ENCODE measurements at places on chromosomes 5 and 9.

- no peak for DNase-seq
Measured at GRCh38 chr5:133458435-133458834, 153.9 kb downstream of the FSTL4 start.

GRCh38 chr9:108991479-108991878 is 21.8 kb downstream of the CTNNAL1 start:
- DNase-seq = no peak

DNA sequence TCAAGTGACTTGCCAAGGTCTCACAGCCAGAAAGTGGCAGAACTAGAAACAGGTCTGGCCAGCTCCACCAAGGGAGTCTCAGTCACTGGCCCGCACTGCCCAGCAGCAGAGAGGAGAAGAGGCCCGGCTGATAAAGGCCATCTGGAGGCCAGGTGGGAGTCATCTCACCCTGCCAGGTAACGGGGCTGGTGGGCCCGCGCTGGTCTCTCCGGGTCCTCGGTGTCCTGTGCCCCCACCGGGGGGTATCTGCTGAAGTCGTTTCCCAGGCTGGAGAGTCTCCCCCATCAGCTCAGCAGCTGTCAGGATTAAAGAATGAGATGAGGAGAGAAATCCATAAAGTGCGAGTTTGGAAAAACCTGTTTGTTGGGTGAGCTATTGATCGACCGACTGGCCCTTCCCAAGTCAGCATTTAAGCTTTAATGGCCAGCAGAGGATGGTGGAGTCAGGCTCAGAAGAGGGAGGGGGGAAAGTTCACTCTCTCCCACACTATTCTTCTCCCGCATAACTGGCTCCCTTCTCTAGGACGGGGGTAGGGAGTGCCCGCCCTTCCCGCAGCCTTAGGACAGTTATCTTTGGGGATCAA is 30.3 kb downstream of the LMX1B start:
- no peak for DNase-seq

DNA sequence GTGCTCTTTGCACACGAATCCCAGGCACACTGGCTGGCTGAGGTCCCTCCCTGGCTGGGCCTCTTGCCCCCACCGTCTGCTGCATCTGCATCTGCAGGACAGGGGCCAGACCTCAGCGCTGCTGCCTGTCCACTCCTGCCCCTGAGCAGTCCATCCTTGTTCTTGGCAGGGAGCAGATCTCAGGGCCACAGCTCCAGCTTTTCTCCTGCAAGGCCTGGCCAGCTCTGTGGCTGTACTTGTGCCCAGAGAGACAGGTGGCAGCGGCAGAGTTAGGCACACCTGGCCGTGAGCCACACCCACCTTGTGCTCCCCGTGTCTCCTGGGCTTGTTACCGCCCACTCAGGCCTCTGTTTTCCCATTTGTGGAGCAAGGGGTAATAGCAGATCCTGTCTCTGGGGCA is 13.9 kb downstream of the NEK6 start:
- no peak for DNase-seq

DNA sequence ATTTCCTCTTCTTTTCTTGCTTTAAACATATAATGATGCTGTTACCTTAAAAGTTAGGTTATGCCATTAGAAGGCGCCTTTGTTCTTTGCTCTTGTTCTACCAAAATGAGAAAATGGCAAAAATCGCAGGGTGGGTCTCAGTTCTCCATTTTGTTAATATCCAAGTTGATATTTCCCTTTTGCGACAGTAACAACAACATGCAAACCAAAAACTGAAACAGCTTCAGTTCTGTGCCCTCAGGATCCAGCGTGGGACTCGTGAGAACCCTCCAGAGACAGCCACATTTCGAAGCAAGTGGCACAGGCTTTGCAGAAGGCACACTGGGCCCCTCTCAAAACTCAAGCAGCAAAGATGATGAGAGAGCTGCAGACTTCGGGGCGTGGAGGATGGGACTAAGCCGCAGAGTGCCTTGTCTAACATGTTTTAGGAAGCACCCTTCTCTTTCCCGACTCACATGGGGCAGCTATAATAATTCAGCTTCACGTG is 33.0 kb upstream of the LCP2 start:
- DNase-seq = peak; percentile 36

- no peak for DNase-seq
Measured at GRCh38 chr9:23447166-23447565, 378.9 kb downstream of the ELAVL2 start.

GRCh38 chr9:88460587-88461332 is 72.5 kb downstream of the SPIN1 start:
- DNase-seq = no peak

- no peak for DNase-seq
Measured at GRCh38 chr9:11726659-11727058, 966.5 kb upstream of the TYRP1 start.

- DNase-seq = no peak
Measured at GRCh38 chr9:93057042-93057702, 1.3 kb upstream of the SUSD3 start.

DNA sequence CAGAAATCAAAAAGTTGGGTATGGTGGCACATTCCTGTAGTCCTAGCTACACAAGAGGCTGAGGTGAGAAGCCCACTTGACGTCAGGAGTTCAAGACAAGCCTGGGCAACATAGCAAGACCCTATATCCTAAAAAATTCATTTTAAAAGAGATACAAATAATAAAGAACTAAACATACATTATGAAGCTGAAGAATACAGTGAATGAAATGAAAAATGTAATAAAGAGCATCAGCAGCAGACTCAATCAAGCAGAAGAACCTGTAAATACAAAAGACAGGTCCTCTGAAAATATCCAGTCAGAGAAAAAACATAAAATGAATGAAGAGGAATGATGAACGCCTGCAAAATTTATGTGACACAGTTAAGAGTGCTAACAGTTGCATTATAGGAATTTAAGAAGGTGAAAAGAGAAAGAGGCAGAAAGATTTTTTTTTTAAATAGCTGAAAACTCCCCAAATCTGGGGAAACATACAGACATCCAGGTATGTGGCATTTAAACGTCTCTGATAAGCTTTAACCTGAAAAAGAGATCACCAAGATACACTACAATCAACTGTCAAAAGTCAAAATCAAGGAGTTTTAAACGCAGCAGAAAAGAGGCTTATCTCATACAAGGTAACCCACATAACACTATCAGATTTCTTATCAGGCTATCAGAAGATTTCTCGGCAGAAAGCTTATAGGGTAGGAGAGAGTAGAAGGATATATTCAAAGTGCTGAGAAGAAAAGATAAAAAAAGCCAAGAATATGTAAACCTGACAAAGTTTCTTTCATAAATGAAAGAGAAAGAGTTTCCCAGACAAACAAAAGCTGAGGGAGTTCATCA is 57.6 kb downstream of the PRRC1 start:
- no peak for DNase-seq

GRCh38 chr5:10339058-10339811 is 14.3 kb upstream of the MARCHF6 start:
- no peak for DNase-seq

- DNase-seq = no peak
Measured at GRCh38 chr5:131288328-131288727, 24.5 kb downstream of the CDC42SE2 start.

GRCh38 chr5:127987354-127988145 is 96.0 kb upstream of the SLC12A2 start:
- no peak for DNase-seq

DNA sequence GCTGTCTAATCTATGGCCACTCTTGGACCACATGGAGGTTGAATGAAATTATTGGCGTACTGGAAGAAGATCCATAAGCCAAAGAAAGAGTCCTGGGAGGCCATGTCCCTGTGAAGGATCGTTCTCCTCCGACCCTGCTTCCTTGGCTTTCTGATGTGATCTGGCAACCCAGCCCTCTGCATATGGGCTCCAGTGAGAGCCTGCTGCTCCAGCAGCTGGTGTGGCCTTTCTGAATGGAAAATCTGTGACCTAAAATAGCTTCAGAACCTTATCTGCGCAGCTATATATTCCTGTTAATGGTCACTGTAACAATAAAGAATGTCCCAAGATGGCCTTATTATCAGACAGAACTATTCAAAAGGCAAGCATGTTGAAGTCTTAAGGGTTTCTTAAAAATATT is 40.2 kb upstream of the PHF2 start:
- DNase-seq = no peak

DNA sequence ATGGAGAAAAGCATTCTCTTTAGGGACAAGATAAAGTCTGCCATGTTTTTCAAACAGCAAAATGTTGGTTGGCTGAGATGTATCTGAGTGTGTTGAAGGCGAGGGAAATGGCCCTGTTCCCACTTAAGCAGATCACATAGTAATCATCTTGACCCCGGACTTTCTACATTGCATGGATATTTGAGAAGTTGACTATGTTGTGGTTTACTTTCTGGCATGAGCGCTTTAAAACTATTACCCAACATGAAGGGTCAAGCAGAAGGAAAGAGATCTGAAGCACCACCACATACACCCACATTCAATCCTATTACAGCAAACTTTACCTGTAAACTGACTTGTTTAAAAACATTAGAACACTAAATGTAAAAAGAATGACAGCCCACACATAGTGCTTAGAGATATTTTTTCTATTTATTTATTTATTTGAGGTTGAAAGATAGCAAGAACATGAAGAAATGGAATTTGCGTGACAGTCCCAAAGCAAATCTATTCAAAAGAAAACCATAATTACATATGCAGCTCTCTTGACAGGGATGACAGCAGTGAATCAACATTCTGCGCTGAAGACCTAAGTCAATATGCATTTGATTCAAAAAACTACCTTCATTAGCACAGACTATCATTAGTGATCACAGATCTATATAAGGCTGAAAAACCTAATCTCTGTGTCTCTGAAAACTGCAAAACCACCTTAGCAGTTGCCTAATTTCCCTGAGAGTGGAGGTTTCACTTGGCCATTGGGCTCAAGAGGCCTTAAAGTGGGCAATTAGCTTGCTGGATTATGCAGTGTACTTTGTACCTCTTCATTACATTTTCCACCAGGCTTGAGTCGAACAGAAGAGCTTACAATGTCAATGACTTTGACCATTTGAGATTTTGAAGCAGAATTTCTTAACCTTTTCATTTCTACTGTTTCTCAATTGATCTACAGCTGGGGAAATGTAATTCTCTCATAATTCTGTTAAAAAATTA is 195.0 kb downstream of the PDE4D start:
- no peak for DNase-seq

GRCh38 chr9:89751079-89751825 is 146.4 kb downstream of the GADD45G start:
- DNase-seq = no peak

DNA sequence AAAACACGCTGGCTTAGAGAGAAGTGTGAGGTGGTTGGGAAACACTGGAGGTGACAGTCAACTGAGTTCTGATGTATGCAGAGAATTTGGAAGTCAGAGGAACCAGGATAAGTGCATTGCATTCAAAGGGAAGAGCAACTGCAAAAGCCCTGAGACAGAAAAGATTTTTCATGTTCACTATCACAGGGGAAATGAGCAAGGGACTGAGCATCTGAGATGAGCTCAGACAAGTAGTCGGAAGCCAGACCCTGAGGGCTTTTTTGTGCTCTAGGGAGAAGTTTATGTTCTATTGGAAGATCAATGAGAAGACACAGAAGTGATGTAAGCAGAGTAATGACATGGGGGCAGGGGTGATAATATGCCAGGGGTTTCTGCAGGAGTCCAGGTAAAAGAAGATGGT is 97.5 kb downstream of the HTR4 start:
- no peak for DNase-seq

GRCh38 chr5:103808464-103809106 is 246.0 kb upstream of the NUDT12 start:
- no peak for DNase-seq

GRCh38 chr9:9783211-9783610 is 829.6 kb downstream of the PTPRD start:
- DNase-seq = no peak

Data from CD4-positive, alpha-beta T cell treated with Interleukin-4 for 1 hour (primary cell).